Ascending aorta (tissue), 2 donors: ENCODE measurements at places on chromosomes 6 and 20.

GRCh38 chr6:125123468-125124048, 30.0 kb upstream of the TPD52L1 start:
- no peak overlapping the region for H3K4me3 ChIP-seq
- H3K27me3 ChIP-seq = no peaks in the 10 kb centered on the region
- no peaks in the 10 kb centered on the region for H3K36me3 ChIP-seq

DNA sequence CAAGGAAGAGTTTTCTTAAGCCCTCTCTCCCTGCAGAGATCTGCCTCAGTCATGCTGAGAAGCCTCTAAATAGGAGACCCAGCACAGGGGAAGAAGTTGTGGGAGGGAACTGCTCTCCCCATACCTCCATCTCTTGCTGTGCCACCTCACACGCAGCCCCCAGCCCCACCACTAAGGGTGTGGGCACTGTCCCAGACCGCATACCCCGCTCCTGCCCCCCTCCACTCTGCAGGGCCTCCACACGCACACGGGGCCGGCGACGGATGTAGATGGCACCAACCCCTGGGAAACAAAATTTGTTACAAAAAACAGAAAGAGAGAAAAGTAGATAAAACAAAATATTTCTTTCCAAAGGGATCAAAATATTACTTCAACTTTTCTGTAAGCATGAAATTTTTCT, 10.2 kb upstream of the CPNE1 start:
- peaks cover 49% of the 10 kb centered on the region for H3K36me3 ChIP-seq
- no peaks in the 10 kb centered on the region for H3K27me3 ChIP-seq
- H3K4me1 ChIP-seq = no peaks in the 10 kb centered on the region
- no peak overlapping the region for H3K27ac ChIP-seq
- H3K4me3 ChIP-seq = no peak overlapping the region

GRCh38 chr6:122755901-122756300, 23.6 kb upstream of the FABP7 start:
- no peak overlapping the region for H3K4me3 ChIP-seq
- H3K36me3 ChIP-seq = no peaks in the 10 kb centered on the region
- no peak for DNase-seq
- no peaks in the 10 kb centered on the region for H3K4me1 ChIP-seq
- H3K27me3 ChIP-seq = no peaks in the 10 kb centered on the region

DNA sequence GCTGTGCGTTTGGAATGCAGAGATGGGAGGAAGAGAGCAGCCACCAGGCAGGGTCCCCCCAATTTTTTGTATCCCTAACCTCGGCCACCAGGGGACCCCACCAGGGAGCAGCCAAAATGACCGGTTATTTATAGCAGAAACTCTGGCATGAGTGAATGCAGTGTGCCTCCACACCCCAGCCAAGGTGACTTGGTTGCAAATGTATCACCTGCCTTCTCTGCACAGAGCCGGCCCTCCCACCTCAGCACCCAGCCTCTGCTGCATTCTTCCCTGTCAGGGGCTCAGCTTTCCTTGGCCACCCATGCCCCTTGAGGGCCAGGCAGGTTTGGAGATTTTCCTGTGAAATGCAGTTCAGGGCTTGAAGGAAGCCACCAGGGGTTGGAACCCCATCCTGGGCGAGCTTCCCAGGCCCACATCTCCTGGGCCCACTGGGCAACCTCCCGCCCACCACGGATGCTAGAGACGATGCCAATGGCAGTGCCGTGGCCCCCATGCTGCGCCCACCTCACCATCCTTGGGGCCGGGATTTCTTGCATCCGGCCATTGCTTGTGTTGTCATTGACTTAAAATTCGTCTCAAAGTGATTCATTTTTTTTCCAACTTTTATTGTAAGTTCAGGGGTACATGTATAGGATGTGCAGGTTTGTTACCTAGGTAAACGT, 291.6 kb downstream of the TAF4 start:
- no peaks in the 10 kb centered on the region for H3K4me1 ChIP-seq
- DNase-seq = no peak
- H3K27me3 ChIP-seq = no peaks in the 10 kb centered on the region
- H3K4me3 ChIP-seq = no peak overlapping the region
- no peak overlapping the region for H3K27ac ChIP-seq
